COR-L47 (cell line): ENCODE measurements at places on chromosomes 4 and X.

GRCh38 chrX:41289095-41289494 is 44.9 kb upstream of the DDX3X start:
- no peak for DNase-seq

- DNase-seq = no peak
Measured at GRCh38 chr4:111323496-111323895, 700.6 kb upstream of the PITX2 start.

DNA sequence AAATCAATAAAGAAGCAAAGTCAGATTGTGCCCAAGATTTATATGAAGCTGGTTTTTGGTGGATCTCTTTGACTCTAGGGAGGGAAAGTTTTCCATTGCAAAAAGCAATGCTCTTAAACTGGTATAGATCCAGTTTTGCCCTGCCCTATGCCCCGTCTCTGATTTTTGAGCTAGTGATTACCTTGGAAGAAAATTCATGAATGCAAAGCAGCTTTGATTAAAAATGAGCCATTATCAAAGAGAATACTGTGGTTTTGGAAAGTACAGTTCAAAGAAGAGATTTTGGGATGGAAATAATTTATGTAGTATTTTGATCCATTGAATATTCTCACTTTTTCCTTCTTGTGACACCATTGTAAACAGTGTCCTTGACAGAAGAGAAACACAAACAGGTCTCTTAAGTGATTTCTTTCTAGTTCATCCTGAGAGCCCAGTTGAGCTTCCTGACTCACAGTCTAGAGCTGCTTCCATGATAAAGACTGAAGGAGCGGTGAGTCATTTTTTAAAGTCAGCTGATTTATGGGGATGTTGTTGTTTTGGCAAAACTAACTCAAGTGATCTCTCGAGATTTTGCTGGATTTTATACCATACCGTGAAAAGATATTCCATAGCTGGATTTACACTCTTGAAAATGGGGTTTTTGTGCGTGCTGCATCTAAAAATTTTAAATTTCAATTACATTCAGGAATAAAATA is 76.7 kb downstream of the AFF1 start:
- DNase-seq = no peak

- no peak for DNase-seq
Measured at GRCh38 chr4:82718162-82718940, 80.2 kb downstream of the SCD5 start.

DNA sequence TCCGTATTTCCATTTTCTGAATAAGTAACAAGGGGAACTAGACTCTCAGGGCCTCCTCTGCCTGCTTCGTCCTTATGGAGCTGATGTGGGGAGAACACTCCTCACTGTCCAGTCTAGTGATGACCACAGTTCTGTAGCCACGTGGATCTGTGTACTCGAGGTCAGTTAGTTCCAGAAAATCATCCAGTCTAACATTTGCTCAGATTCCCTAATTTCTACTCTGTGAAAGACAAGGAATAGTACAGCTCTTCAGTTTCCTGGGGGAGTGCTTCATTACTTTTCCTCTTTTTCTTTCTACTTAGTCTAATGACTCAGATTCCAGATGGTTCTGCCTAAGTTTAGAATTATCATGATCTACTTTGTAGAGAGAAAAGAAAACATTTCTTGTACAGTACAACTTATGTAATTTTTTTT is 82.6 kb downstream of the SORBS2 start:
- no peak for DNase-seq

DNA sequence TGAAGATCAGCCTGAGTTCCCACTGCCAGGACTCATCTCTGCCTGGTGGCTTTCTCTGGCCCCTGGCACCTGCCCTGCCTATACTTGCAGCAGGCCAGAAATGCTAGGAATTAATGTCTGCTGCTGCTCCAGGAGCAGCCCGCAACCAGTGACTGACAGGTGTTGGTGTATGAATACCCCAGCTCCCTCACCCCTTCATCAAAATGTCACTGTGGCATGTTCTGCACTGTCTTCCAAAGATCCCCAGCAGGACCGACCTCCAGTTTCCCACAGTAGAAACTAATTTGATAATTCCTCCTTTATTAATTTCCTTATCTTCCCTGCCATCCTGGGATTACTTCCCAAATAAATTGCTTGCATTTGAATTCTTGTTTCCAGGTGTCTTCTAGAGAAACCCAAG is 425.4 kb downstream of the BCOR start:
- no peak for DNase-seq

GRCh38 chr4:143184217-143184502 is 557 bp upstream of the USP38 start:
- DNase-seq = peak; percentile 57

GRCh38 chrX:42386681-42387080 is 391.3 kb downstream of the PPP1R2C start:
- no peak for DNase-seq

GRCh38 chr4:1711055-1711570 is 1.0 kb downstream of the SLBP start:
- DNase-seq = no peak

- no peak for DNase-seq
Measured at GRCh38 chr4:85369703-85370380, 105.1 kb upstream of the ARHGAP24 start.

GRCh38 chr4:182968917-182969650 is 51.9 kb upstream of the DCTD start:
- DNase-seq = no peak

DNA sequence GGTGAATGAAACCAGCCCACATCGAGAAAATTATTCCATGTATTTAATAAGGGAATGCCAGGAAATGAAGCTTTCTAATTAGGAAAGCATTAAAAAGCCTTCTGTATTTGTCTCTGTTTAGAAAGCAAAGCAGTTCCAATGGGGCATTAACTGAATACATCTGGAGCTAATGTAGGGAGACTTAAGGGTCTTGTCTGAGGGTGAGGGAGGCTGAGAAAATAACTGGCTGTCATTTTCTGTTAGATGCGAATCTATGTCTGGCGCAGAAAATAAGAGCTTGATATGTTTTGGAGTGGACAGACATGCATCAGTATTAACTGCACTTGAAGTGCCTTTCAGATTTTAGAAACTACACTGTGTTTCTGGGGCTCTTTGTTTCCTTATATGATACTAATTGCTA is 111.3 kb downstream of the KLHL8 start:
- no peak for DNase-seq
